ENCODE measurements at places on chromosomes 2 and 18.
A peak's percentile ranks its signal among the peaks of the same experiment; 100 is the strongest.

- DNase-seq, result no peak
These were observed 291.1 kb upstream of the CDH7 start for GRCh38 chr18:65459741-65460140.

- DNase-seq, result no peak
These were observed 27.9 kb upstream of the ODC1 start for GRCh38 chr2:10475811-10476660.

- no peak for DNase-seq
These were observed 317.8 kb upstream of the FANCL start for GRCh38 chr2:58558881-58559280.

- no peak for DNase-seq
These were observed 316.5 kb downstream of the MTX2 start for GRCh38 chr2:176585791-176586190.

- peak; percentile 32 for DNase-seq
These were observed 32.6 kb upstream of the E2F6 start for GRCh38 chr2:11498543-11499034.

- peak; percentile 35 for DNase-seq
These were observed 10.7 kb downstream of the ZBTB14 start for GRCh38 chr18:5284808-5285207.

DNA sequence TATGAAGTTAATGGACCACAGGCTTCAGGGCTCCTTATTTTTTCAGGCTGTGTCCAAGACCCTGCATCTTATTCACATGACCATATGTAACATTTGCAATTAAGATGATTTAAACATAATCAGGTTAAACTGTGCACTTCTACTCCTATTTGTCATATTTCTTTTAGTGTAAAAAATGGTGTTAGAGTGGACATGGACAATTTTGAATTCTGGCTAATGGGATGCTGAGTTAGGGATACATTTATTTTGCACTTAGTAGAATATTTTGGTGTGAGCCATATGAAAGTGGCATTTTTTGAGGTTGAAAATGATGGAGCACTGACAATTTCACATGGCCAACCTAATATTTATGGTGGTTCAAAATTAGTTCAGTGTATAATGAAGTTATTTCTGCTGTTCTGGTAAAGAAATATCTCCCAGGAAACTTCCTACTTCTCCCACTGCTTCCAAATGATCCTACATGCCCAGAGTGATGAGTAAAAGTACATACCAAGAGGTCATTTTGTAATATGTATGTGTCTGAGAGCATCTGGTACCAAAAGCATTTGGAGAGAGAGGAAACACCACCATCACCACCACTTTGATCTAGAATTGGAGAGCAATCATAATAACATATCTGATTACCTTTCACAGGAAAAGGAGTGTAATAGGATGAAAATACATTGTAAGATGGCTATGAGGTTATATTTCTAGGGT lies 36.0 kb downstream of the GULP1 start:
- DNase-seq, result no peak

GRCh38 chr2:80335411-80335810 lies 30.9 kb upstream of the LRRTM1 start:
- DNase-seq, result no peak

DNA sequence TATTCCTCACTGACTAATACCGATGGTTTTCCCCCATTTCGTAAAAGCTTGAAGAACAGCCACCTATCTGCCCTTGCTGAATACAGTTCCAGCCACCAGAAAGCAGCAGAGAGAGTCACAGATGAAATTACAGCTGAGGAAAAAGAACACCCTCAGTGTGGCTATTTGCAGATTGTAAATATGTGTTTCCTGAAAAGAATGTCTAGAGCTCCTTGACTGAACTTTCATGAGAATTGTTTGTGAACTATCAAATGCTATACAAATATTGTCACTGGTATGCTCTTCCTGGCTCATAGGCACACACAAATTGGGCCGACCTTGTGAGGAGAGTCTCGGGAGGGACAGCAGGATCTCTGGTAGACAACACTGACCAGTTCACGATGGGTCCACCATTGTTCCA lies 58.1 kb upstream of the TTC39C start:
- no peak for DNase-seq

DNA sequence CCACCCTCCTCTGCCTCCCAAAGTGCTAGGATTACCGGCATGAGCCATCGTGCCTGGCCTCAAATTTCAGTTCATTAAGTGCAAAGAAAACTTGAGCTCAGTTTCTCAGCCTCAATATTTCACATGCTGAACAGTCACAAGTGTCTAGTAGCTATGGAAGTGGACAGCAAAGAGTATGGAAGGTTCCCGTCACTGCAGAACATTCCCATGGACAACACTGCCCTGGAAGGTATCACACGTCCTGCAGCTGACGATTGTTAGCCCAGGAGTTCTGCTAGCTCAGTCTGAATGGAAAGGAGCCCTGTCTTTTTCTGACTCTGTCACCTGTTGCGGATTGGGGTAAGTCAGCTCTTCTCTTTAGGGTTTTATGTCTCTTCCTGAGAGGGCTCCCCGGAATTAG lies 86.2 kb upstream of the PTPRM start:
- DNase-seq, result no peak

GRCh38 chr2:202429164-202429980 lies 53.2 kb downstream of the BMPR2 start:
- DNase-seq, result no peak

- no peak for DNase-seq
These were observed 89.9 kb downstream of the AP1S3 start for GRCh38 chr2:223747392-223748042.

- peak; percentile 56 for DNase-seq
These were observed 49.0 kb upstream of the TMEM87B start for GRCh38 chr2:112006076-112006410.

GRCh38 chr2:190540048-190540447 lies 5.5 kb upstream of the NEMP2 start:
- peak; percentile 35 for DNase-seq

- no peak for DNase-seq
These were observed 103.2 kb downstream of the CTIF start for GRCh38 chr18:48641981-48642380.

DNA sequence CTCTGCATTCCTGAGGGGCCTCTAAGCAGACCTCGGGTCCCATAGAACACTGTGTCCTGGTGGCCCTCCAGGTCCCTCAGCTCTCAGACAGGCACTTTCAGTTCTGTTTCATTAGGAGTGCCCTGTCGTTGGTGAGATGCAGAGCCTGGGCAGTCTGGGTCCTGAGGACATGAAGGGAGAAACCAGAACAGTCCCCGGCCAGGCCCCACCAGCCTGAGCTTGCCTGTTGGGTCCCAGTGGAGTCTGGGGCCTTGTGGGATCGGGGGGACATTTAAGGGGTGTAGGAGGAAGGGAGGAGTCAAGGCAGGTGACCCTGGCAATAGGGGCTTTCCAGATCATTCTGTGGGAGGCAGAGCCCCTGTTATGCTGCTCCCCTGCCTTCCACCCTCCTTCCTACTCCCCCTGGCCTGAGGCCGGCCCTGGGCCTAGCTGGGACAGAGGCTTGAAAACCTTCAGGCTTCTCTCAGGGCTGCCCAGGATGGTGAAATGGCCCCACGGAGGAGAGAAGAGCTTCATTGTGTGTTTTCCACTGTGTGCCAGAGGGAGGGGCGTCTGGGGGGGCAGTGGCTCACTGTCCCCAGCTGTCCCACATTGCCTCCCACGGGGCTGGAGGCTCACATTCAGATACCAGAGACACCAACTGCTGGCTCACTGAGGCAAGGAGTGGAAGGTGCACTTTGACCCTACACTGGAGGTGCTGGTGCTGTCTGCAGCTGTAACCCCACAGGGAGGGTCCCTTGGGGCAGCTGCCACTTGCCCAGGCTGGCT lies 26.6 kb upstream of the CATIP start:
- DNase-seq, result no peak

DNA sequence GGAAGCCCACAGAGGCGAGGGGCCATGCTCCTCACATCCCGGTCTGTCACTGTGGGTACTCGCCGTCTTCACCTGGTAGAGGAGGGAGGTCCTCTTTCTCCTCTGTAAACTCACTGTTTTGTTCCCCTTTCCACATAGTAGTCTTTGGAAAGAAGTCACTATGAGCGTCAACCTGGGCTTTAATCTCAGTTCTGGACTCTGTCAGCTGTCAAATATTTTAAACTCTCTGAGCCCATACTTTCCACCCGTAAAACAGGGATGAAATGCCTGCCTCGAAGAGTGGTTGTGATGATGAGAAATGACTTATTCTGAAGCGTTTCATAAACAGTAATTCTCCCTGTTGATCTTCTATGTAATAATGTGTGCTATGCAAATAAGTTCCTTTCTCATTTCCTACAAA lies 547.1 kb upstream of the SOX11 start:
- DNase-seq, result no peak

- no peak for DNase-seq
These were observed 67.5 kb downstream of the PDK1 start for GRCh38 chr2:172623249-172623965.

DNA sequence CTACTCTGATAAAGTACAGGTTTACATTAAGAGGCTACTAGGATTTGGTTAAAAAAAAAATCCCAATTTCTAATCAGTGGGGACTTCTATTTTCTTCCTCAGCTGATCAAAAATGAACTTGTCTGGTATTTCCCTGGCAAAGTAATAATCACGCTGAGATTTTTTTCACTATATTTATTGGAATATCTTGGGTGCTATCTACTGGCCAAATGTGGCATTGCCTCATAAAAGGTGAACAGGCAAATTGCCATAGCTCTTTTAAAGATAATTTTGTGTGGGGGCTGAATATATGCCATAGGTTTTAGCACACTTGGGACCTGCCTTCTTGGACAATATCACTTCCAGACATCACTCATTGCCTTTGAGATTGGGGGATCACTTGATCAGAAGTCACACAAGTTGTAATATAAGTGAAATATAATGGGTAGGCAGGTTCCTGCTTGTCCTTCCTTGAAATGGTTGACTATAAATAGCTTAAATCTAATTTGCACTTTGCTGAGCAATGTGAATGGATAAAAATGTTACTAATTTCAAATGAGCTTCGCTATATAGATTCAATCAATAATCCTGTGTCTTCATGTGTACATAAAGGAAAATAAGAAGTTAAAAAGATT lies 7.0 kb upstream of the NXPH2 start:
- DNase-seq, result peak; percentile 51

DNA sequence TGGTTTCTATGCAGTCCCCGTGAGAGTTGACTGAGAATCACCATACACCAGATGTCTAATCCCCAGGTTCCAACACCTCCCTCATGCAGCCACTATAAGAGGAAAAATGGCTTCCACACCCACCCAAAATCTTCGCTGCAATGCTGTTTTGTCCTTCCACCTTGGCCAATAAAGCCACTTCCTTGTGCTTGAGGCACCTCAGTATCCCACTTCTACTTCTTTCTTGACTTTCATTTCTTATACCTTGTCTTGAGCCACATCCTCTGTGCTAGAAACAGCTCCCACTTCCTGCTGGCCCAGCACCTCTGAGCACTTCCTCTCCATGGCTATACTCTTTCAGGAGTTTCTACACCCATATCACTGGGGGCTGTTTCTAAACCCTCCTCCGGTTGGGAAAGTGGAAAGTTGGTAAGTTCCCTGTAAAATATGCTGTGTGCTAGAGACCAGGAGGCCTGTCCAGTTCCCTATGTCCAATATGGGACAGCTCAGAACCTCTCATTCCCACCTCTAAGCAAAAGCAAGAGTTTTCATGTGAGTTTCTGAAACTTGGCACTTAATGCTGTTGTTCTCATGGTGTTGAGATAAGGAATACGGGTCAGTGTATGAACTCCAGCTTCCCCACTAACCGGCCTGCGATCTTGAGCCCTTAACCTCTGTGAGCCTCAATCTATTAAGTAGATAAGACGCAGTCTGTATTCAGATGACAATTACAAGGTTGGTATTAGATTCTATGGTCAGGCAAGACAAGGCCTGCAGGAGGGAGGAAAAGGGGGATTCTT lies 209.1 kb upstream of the ID2 start:
- no peak for DNase-seq

DNA sequence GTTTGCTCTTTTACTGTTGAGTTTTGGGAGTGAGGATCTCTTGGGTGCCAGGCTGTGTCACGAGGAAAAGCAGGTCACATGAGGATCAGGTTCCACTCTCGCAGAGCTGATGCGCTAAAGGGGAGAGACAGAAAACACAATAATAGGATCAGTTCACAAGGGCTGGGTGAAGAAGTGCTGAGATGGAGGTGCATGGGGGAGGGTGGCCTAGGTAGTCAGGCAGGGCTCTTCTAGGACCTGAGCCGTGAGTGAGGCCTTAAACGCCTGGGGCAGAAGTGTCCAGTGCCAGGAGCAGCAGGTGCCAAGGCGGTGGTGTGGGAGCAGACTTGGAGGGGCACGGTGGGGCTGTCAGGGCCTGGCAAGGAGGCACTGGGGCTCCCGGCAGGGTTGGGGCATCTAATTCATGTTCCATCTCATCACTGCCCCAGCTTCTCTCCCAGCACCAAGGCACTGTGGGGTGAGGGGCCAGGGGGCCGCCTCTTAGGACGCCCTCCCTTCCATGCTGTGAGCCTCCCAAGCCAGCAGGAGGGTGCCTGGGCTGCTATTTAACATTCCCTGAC lies 9.3 kb downstream of the KCNIP3 start:
- DNase-seq, result no peak

DNA sequence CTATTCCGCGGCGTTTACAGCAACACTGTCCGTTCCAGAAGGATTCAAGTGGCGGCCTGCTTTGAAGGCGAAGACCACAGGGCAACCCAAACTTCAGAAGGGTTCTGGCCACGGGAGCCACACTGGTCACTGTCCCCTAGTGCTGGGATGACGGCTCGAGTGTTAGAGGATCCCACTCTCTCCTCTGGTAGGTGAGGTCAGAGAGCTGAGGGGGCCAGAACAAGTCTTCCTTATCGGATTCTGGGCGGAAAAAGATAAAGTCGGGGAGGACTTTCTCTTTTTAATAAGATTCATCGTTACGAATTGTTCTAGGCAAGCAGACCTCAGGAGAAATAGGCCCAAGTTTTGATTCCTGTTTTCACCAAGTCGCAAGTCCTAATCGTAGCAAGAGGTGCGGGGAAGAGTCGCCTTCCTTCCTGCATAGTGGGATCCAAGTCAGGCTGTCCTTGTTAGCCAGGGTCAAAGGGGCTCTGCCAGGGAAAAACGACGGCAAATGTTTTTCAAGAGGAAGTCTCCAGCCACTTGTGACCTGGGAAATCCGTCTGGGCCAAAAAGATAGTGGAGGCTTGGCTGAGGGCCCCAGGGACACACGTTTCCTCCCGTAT lies 864 bp upstream of the MYL12A start:
- peak; percentile 34 for DNase-seq

DNA sequence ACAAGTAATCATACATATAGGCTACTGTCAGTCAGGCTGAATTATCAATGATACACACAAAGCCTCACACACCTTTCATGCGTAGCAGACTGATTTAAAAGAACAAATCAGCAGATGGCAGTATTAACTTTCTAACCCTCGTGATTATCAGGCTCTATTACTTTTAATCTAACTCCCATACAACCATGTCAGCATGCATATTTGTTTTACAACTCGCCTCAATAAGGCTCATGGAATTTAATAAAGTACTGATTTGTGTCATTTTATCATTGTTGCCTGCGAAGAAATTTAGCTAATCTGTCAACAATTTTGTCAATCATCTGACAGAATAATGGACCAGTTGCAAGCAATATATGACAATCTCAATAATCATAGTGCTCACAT lies 82.8 kb downstream of the SLC25A12 start:
- DNase-seq, result peak; percentile 46

- no peak for DNase-seq
These were observed 169.2 kb downstream of the ETAA1 start for GRCh38 chr2:67566285-67566684.

- DNase-seq, result no peak
These were observed 89.7 kb downstream of the BABAM2 start for GRCh38 chr2:27980242-27980641.

Data from MCF 10A (cell line).